ENCODE measurements at places on chromosomes 3 and 15.

DNA sequence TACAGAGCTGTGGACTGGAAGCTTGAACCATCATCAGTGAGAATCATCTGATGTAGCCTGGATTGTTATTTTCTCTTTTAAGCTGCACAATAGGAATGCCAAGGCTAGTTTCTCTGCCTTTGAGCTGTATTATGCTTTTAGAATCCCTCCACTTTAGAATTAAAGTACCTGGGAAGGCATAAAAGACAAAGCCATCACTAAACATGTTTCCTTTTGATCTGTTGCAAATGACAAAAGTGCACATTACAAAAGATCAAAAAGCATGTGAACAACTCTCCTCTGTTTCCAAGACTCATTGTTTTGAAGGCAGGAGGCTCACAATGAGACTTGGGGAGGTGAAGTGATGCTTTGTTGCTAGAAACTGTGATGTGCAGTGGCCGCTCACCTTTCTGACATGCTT, 51.8 kb downstream of the LARS2 start:
- DNase-seq, result no peak

- DNase-seq, result no peak
These were observed 47.5 kb upstream of the RNF7 start for GRCh38 chr3:141690431-141691072.

GRCh38 chr15:58520936-58521292, 89.1 kb downstream of the LIPC start:
- no peak for DNase-seq

DNA sequence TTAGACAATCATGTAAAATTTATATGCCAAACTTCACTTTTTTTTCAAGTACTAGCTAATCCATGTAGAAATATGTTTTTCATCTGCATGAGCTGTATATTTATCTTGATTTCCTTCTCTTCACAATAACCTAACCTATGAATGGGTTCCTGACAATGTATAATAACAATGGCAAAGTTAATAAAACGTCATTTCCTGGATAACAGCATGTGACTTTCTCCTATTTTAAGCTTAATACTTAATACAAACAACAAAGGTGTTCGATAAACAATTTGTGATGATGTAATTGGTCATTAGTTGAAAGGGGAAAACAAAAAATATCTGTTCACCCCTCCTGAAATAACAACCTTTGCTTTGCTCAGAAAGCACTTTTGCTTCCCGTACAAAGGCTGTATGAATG, 20.4 kb downstream of the CD200 start:
- DNase-seq, result no peak

GRCh38 chr3:112046599-112046998, 12.1 kb downstream of the TMPRSS7 start:
- no peak for DNase-seq

- DNase-seq, result no peak
These were observed 142.5 kb downstream of the PDE8A start for GRCh38 chr15:85124173-85124572.

GRCh38 chr15:25133804-25134203, 179.0 kb downstream of the SNRPN start:
- no peak for DNase-seq

DNA sequence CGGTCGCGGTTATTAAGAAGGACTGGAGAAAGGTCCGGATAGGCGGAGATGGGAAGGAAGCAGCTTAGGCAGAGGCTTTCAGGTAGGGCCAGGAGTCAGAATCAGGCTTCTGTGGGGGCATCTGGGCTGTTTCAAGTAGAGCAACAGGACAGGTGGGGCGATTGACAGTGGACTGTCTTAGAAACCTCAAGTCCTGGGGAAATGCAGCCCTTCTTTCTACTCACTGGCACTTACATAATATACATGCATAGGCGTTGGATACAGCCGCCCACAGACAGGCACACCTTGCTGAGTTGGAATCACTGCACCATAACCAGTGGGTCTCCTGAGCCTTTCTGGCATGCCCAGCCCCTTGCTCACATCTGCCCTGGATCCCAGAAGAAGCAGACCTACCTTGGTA, 730 bp downstream of the MYD88 start:
- no peak for DNase-seq

- no peak for DNase-seq
These were observed 9.2 kb upstream of the GRIP2 start for GRCh38 chr3:14549256-14549919.

- no peak for DNase-seq
These were observed 32.2 kb downstream of the GPR176 start for GRCh38 chr15:39887832-39888231.

- DNase-seq, result no peak
These were observed 154.9 kb downstream of the LEKR1 start for GRCh38 chr3:156981005-156981404.

GRCh38 chr15:56082263-56082761, 88.9 kb upstream of the NEDD4 start:
- DNase-seq, result no peak

GRCh38 chr3:150527464-150528255, 18.6 kb downstream of the SERP1 start:
- no peak for DNase-seq

GRCh38 chr15:85832394-85832793, 37.7 kb upstream of the KLHL25 start:
- DNase-seq, result no peak

GRCh38 chr15:60795889-60796288, 316.9 kb upstream of the ICE2 start:
- no peak for DNase-seq

- no peak for DNase-seq
These were observed 20.5 kb upstream of the MUC20 start for GRCh38 chr3:195700319-195700718.

GRCh38 chr3:106534206-106534605, 665.4 kb upstream of the CBLB start:
- peak; percentile 34 for DNase-seq

- no peak for DNase-seq
These were observed 55.4 kb downstream of the PSMD6 start for GRCh38 chr3:63967675-63968611.

- no peak for DNase-seq
These were observed 9.2 kb downstream of the MFSD1 start for GRCh38 chr3:158810823-158811724.

DNA sequence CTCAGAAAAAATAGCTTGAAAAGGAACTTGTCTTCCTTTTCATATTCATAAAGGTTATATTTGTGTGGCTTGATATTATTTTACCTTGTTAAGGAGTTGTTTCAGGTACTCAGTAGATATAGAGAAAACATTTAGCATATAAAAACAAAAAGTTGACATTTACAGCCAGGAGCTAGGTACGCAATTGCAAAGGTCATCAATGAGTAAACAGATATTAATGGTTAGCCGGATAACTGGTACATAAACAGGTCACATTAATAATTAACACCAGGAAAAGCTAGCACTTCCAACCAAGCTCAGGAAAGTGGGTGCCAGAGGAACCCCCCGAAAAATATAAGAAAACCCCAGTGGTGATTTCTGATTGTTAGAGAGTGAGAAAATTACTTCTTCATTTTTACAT, 146.6 kb upstream of the NR2F2 start:
- DNase-seq, result no peak

Data from stimulated activated CD8-positive, alpha-beta memory T cell treated with anti-CD3 and anti-CD28 coated beads, Interleukin-4, amount 100 ng/mL, for 4 hours (primary cell).